ENCODE measurements at places on chromosomes 2 and 18.

GRCh38 chr18:11310476-11311086 lies 161.2 kb upstream of the PIEZO2 start:
- DNase-seq = peak; percentile 31

GRCh38 chr2:65075176-65075575 lies 19.0 kb downstream of the CEP68 start:
- peak; percentile 36 for DNase-seq

DNA sequence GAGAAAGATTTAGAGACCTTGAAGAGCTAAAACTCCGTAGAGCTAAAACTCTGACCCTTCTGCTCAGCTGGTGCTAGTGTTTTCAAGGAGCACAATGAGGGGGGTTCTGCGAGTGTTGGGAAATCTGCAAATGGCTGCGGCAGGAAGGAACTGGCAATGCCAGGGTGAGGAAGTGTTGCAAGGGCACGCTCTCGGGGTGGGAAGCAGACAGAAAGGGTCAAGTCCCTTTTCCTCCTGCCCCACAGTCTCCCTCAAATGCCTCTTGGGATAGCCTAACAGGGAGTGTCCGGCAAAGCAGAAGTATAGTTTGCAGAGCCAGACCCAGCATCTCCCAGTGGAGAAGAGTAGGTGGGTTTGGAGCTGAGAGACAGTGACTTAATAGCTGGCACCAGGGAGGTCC lies 60.5 kb downstream of the NCAPH start:
- DNase-seq = no peak

DNA sequence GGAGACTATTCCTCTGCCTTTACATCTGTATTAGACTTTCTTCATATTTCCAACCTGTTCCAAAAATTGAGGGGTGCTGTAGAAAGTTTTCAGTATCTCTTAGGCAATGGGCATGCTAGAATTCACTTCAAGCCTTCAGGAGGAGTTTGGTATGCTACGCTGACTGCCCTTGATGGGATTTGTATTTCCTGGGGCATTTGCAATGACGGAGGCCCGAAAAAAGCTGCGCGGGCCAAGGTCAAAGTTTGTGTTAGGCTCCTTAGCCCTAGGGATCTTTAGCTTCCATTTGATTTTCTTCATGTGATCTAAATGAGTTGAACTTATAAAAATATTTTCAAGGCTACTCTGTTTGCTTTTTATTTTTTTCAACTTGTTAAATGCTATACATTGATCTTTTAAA lies 5.1 kb downstream of the CPS1 start:
- DNase-seq = no peak

DNA sequence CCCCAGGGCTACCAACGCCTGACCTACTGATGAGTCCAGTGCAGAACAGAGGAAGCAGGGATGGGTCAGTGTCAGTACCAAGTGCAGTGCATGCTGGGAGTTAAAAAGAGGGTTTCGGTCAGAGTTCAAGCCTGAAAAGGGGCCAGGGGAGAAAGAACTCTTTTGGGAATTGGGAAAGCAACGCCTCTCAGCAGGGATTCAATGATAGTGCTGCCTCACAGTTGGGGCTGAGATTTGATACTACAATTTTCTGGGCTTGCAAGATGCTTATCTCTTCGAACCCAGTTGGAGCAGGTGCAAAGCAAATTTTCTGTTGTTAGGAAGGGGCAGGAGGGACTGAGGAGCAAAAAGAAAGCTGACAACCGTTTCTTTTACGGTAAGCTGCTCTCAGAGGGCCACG lies 82.6 kb downstream of the CERKL start:
- no peak for DNase-seq

DNA sequence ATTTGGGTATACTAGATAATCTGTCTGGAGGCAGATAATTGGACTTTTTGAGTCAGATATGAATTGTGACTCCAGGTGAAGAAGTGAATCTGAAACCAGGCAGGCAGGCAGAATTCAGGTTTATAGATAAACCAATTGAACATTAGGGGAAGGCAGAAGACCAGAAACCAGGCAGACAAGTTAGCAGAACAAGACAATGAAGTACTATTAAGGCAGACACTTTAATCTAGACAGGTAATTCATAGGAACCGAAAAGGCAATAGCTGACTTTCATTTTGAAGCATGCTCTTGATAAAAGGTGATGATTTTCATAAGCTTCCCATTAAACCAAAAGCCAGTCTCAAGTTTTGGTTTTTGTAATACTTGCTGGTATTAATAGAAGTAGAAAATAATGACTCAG lies 19.3 kb upstream of the SLC4A10 start:
- no peak for DNase-seq

DNA sequence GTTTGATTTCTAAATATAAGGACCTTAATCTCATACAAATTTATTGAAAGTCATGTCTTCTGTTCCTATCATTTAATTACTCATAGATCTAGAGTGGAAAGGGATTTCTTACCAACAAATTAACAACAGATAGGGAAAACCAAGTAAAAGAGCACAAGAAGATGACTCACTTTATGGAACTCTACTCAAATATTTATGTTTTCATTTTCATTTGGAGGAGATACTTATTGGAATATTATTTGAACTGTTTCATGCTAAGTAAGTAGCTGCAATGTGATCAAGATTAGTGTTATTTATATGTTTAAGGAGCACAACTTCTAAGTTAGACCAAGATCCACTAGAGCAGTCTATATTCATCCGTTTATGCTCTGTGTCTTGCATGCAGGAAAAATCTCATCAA lies 1.3 kb downstream of the NT5C1B start:
- peak; percentile 7 for DNase-seq

DNA sequence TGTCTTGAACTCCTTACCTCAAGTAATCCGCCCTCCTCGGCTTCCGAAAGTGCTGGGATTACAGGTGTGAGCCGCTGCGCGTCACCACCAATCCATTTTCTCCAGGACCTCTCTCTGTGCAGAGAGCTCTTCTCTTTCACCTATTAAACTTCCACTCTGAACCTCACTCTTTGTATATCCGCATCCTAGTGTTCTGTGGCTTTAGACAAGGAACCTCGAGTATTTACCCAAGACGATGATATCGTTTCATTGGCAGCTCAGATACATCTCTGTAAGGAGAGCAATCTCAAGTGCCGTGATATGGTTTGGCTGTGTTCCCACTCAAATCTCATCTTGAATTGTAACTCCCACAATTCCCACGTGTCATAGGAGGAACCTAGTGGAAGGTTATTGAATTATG lies 15.1 kb upstream of the WDR33 start:
- DNase-seq = no peak

GRCh38 chr2:139694327-139694726 lies 914.1 kb upstream of the NXPH2 start:
- no peak for DNase-seq

- no peak for DNase-seq
Observed at GRCh38 chr2:104425850-104426595, 427.9 kb upstream of the POU3F3 start.

DNA sequence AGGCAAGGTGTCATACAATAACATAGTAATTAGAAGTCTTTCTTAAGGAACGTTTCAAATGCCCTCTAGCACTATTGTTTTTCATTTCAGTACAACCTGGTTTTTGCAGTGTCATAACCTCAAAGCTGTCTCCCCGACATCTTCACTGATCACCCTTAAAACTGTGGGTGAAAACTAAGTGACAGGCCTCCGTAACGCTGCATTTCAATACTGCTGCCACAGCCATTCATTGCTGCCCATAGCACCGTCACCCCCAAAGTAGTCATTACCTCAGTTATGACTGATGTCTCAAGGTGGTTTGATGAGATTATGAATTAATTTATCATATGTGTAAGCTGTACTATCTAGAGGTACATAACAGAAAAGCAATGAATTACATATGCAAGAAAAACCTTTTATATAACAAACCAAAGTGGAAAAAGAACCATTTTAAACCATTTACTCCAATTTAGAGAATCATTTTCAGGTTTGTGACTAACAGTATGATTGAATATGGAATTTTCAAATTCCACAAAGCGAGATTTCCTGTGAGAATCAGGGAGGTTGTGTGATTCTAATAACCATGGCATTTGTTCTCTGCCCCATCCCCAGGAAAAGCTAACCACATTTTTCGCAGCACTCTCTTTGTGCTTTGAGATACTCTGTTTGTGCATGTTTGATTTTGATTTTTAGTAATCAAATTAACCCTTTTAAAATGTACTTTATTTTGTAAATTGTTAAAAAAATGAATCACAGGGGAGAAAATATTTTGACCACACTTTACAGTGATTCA lies 263.0 kb downstream of the PTGR3 start:
- no peak for DNase-seq

- DNase-seq = no peak
Observed at GRCh38 chr2:101638817-101639605, 58.5 kb upstream of the MAP4K4 start.

DNA sequence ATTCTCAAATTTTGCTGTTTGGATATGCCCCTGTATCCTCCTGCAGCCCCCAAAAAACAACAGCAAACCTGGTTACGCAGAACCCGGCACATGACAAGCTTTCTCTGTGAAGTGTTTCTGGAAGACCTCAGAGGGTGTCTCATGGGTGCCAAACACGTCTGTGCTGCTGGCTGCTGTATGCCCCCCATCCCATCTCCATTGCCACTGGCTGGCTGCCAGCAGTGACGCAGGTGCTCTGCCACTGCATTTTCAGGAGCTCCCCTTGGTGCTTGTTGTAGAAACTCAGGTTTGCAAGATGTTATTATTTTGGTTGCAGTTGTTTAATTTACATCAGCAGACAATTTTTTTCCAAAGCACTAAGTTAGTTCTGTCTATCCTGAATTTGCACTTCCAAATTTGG lies 166.4 kb upstream of the FANCL start:
- no peak for DNase-seq
